T47D (cell line): ENCODE measurements at places on chromosomes 2 and 18.

DNA sequence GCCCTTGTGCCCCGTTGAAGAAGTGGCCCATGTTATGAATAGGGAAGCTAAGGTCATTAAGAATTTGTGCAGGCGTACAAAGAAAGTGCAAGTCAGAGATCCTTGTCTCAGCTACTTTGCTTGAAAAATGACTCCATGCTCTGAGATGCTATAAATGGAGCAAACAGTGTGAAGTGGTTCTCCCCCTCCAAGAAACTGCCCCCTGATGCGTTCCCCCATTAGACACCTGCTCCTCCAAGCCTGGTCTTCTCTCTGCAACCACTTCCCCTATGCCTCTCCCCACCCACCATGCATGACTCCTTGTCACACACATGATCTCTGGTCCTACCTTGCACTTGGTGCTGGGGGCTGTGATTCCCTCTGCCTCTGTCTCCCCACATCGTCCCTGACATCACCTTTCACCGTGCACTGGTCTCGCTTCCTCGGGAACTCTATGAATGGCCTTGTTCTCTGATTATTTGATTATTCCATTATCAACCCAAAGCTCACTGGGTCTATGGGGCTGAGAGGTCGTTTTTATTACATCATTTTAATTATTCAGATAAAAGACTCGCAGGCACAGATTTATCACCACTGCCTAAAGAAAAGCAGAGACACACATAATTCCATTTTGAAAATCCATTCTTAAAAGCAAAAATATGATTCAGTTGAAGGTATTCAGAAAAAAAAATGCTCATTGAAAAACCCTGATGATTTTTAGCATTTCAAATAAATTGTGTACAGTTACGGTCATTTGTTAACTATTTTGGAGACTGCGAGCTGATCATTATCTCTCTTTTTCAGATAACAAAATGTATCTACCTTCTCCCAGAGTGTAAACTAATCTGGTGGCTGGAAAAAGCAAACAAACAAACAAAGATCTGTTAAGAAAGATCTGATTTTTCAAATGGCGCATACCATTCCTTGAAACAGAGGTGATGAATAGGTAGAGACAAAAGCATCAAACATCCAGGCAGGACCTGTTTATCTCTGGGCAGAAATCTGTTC, 294.9 kb downstream of the SOX11 start:
- no peak for DNase-seq

- no peak for DNase-seq
These were observed 80.2 kb upstream of the NEUROD1 start for GRCh38 chr2:181760521-181760920.

DNA sequence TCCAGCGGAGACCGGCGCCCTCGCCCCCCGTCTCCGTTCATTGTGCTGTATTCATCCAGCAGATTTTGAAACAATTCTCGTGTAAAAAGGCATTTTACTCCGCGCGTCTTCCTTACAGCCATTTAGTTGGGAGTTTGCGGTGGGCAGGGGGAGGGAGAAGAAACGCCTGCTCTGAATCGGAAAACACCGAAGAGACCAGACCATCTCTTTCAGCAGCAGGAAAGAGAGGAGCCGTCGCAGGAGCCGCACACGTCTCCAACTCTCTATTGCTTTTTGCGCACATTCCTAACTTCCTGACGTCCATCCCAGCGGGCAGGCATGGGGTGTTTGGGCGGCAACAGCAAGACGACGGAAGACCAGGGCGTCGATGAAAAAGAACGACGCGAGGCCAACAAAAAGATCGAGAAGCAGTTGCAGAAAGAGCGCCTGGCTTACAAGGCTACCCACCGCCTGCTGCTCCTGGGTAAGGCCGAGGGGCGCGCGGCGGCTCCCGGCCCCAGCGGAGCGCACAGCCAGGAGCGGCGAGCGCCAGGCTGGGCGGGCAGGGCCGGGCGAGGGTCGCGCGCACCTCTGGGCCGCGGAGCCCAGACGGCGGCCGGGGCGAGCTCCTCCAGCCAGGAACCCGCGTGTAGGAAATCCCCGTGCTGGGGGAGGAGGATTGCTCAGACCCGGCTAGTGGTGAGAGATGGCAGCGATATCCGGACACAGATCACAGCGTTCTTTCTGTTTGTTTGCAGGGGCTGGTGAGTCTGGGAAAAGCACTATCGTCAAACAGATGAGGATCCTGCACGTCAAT, 63.2 kb downstream of the GNAL start:
- DNase-seq = no peak

GRCh38 chr2:198775737-198776136, 682.0 kb downstream of the SATB2 start:
- no peak for DNase-seq

- DNase-seq = no peak
These were observed 14.0 kb upstream of the MCFD2 start for GRCh38 chr2:46929612-46930011.

GRCh38 chr18:28831908-28832307, 655.0 kb upstream of the CDH2 start:
- DNase-seq = no peak

DNA sequence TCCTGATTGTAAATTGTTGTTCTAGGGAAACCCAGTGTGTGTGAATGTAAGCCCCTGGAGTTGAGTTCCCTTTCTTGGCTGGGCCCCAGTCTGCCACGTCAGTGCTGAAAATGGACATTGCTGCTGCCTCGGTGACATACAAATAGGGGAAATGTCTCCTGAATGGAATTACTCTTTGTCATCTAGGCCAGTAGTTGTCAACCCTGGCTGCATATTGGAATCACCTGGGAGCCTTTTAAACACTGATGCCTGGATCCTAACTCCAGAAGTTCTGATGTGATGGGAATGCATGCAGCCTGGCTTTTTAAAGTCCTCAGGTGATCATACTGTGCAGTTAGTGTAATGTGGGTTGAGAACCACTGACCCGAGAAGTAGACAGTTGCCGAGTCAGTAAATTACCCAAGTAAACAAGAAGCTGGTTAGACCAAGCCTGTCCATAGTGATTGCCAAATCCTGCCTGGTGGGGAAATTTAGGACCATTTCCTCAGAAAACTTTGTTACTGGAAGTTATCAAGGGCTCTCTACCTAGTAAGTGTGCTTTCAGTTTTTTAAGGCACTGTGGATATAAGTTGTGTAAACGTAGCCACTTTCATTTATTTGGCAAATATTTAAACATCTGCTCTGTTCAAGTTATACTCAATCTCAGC, 27.6 kb upstream of the IL1R1 start:
- DNase-seq = peak; percentile 48

- no peak for DNase-seq
These were observed 26.5 kb downstream of the WDR35 start for GRCh38 chr2:19963386-19963785.

DNA sequence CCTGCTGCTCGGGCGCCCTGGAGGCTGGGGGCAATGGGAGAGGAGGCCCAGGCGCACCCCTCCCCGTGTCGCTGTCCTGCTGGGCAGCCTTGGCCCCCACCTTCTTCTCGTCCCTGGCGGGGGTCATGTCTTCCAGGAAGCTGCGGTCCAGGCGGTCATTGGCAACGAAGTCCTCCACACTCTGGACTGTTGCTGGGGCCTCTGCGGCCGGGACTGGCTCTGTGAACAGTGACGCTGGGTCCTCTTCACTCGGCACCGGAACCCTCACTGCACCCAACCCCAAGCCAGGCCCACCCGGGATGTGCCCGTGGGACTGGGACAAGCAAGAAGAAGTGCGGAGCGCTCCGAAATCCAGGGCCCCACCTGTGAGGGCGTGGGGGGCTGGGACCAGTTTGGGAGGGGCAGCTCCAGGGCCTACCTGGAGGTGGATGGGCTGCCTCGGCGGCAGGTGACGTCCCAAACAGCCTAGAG, 308.0 kb downstream of the CCDC74A start:
- DNase-seq = no peak

DNA sequence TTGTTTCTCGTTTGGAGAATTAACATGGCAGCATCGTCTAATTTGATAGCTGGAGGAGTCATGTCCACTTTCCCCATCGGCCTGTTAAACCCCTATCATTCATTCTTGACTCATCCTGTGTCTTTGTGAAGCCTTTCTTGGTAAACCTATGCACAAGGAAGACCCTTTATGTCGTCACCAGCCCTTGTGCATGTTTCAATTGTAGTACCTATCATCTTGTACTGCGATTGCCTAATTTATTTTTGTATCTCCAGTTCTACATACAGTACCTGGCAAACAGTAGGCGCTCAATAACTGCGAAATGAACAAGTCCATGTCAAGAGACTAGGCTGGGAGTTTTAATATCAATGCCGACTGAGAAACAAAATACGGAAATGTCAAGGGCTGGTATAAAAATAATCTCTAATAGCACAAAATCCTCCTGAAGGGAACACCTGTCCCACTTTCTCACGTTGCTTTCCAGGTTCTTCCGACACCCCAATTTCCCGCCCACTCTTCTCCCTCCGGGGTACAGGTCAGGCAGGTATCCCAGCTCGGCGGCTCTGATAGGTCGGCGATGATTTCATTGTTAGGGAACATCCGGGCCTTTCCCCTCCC, 1.3 kb upstream of the PPM1B start:
- DNase-seq = no peak

- no peak for DNase-seq
These were observed 203.0 kb downstream of the SETBP1 start for GRCh38 chr18:44883671-44884070.

DNA sequence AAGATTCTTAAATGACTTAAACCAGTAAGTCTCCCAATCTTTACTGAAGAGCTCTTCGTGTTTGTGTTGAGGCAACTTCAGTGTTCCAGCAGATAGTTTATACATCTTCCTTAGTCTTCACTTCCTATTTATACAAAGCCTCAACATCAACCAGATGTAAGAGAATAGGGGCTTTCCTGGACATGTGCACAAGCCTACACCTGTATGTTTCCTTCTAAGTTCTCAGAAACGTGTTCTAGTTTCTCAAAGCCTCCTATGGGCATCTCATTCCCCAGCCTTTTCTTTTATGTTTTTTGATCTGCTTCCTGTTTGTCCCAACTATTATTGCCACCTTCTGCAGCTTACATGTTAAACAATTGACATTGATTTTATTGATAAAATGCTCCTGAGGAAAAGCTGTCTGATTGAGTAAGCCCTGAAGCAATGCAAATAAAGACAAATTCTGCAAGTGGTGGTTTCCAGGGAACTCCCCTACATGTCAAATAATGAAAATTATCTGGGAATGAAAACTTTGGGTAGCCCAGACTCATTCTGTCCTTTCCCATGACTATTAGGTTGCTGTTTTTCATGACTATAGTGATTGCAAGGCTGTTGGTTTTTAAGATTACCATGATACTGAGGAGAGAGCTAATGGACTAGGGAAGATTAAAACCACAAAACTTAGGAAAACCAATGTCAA, 663.3 kb upstream of the ACVR2A start:
- DNase-seq = no peak

- no peak for DNase-seq
These were observed 134.5 kb downstream of the NCKAP5 start for GRCh38 chr2:133433455-133434451.

- DNase-seq = no peak
These were observed 91.9 kb downstream of the RTP5 start for GRCh38 chr2:241961454-241961853.

- DNase-seq = peak; percentile 5
These were observed 492.4 kb downstream of the PLCL1 start for GRCh38 chr2:198296665-198297308.

GRCh38 chr18:79599441-79599931, 80.1 kb upstream of the CTDP1 start:
- peak; percentile 51 for DNase-seq

DNA sequence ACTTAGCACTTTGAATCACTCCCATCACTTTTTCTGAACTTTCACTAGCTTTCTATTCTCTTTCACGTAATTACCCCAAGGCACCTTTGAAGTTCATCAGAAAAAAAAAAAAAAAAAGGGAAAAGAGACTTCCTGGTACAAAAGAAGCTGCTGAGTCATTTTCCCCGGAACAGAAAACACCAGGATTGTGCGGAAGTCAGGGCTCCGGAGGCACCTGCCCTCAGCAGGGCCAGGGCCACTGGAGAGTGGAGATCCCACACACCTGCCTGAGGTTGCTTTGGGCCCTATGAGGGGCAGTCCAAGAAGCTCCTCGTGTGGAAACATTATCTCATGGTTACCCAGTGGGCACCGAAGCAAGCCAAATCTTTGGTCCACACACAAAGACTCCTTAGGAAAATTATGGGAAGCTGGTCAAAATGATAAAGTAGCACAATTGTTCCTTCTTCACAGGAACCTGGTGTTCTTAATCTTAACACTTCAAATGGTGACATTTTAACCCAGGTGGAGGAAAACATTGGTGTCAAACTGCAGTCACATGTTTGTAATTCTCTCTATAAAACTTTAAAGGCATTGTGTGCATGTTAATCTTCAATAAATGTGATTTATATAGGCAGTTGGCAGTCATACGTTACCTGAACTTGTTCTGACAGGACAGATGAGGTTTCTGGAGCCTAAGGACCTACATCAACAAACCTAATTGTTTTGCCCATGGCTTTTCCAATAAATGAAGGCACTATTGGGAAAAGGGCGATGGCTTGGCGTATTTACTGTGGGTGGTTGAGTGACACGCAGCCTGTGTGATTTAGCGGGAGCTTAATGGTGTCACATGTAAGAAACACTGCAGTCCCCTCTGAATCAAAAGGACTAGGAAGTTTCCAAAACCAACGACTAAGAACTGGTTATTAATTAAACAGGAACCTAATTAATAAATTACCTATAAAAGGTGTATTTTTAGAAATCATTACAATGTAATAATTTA, 23.4 kb upstream of the FAM110C start:
- no peak for DNase-seq

GRCh38 chr2:129777762-129778583, 201.5 kb upstream of the RAB6C start:
- DNase-seq = no peak

DNA sequence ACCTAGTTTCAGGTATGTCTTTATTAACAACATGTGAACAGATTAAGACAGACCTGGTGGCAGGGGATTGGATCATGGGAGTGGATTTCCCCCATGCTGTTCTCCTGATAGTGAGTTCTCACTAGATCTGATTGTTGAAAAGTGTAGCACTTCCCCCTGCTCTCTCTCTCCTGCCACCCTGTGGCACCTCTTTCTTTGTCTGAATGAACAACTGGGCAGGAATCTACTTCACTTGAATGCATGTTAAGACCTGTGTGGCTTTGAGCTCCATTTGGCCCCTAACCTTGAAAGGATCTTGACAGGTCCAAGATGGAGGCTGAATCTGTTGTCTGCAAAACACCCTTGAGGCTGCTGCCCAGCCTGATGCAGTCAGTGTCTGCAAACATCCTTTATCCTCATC, 194.4 kb downstream of the RNF144A start:
- no peak for DNase-seq
